ENCODE measurements at places on chromosomes 5 and 9. TPM values are rescaled to one million over a fixed set of nuclear protein-coding genes. Genes with fewer than 3 reads are reported as not detected.
A peak's percentile ranks its signal among the peaks of the same experiment; 100 is the strongest.

DNA sequence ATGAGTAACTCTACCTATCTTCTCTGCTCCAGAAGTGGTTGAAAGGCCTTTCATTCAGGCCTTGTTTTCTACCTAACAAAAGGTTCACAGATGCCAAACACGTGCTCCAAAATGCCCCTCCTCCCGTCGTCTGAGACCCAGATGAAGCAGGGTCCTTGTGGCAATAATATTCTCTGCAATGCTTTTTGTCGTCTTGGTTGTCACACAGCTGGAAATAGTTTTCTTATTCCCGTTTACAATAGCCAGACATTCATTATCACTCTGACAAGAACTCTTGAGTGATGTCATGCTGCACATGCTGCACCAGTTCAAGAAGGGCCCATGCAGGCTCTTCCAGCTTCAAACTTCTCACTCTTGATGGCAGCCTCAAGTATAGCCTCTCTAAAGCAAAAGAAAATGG, 7.8 kb downstream of the LPAR1 start:
- H3K27ac ChIP-seq: no peak overlapping the region
- no peaks in the 10 kb centered on the region for H3K27me3 ChIP-seq
- DNase-seq: no peak
- H3K36me3 ChIP-seq: no peaks in the 10 kb centered on the region
- no peak overlapping the region for H3K4me3 ChIP-seq

DNA sequence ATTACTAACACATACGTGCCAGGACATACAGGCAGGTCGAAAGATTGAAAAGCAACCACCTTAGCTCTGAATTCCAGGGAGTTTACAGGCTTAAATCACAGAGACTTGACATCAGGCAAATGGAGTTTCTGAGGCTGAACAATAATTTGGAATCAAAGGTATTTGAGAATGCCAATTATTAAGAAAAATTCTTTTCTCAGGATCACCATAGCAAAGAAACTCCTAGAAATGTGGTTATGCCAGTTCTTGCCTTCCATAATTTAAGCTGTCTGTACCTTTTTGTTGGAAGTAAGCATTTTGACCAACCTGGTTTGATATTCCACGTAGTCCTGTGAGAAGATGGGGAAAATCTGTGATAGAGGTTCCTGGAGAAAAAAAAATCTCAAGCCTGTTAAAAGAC, 312.4 kb upstream of the SMARCA2 start:
- H3K27ac ChIP-seq: no peak overlapping the region
- H3K4me3 ChIP-seq: no peak overlapping the region
- no peaks in the 10 kb centered on the region for H3K36me3 ChIP-seq
- H3K4me1 ChIP-seq: no peaks in the 10 kb centered on the region

DNA sequence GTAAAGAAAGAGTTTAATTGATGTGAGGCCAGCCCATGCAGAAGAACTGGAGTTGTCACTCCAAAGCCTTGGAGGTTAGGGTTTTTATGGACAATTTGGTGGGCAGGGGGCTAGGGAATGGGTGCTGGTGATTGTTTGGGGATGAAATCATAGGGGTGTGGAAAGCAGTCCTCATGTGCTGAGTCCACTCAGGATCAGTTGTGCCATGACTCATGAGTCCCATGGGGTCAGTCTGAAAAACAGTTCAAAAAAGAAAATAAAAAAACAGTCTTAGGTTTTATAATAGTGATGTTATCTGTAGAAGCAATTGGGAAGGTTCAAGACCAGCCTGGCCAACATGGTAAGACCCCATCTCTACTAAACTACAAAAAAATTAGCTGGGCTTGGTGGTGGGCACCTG, 162.3 kb downstream of the KDM4C start:
- peaks cover 3% of the 10 kb centered on the region for H3K4me1 ChIP-seq
- H3K27ac ChIP-seq: no peak overlapping the region
- no peak for DNase-seq
- H3K4me3 ChIP-seq: no peak overlapping the region
- peaks cover 12% of the 10 kb centered on the region for H3K36me3 ChIP-seq

DNA sequence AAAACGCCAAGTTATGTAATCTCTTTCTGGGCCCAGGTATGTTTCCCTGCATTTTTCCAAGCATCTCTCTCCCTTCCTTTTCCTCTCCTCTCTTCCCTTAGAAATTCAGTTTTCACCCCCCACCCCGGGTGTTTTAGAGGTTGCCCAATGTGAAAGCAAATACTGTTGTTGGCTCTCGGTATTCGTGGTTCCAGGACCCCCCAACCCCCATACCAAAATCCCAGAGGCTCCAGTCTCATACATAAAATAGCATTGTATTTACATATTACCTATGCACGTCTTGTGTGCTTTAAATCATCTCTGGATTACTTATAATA, 48.8 kb downstream of the ACER2 start:
- H3K27ac ChIP-seq: no peak overlapping the region
- no peak overlapping the region for H3K4me3 ChIP-seq
- H3K4me1 ChIP-seq: no peaks in the 10 kb centered on the region
- no peak for DNase-seq
- H3K27me3 ChIP-seq: no peaks in the 10 kb centered on the region

DNA sequence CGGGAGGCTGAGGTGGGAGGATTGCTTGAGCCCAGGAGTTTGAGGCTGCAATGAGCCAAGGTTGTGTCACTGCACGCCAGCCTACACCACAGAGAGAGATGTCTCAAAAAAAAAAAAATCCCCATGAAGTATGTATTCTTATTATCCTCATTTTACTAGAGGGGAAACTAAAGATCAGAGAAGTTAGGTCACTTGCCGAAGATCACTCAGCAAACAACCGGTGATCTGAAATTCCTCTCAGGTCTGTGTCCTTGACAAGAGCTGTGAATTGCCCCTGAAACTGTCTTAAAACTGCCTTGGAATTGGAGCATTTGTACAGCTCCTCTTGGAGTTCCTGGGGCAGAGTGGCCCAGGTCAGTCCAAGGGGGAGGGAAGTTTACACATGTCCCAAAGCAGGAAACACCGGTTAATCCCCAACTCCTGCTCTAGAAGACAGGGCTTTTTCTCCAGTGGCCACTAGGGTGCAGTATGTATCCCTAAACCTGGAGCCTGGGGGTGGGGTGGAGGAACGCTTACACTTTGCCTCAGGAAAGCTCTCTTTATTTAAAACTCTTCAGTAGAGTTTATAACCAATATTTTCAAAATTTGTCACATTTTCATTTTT, 27.6 kb downstream of the AQP7 start:
- no peaks in the 10 kb centered on the region for H3K4me1 ChIP-seq
- no peak overlapping the region for H3K4me3 ChIP-seq
- H3K27ac ChIP-seq: no peak overlapping the region
- H3K27me3 ChIP-seq: no peaks in the 10 kb centered on the region

GRCh38 chr5:37184748-37185364, 64.3 kb downstream of the CPLANE1 start:
- no peak for DNase-seq
- peaks cover 14% of the 10 kb centered on the region for H3K36me3 ChIP-seq
- no peaks in the 10 kb centered on the region for H3K4me1 ChIP-seq
- H3K27me3 ChIP-seq: no peaks in the 10 kb centered on the region

GRCh38 chr5:108942701-108943100, 195.0 kb downstream of the FER start:
- H3K27ac ChIP-seq: no peak overlapping the region
- no peak overlapping the region for H3K4me3 ChIP-seq
- no peaks in the 10 kb centered on the region for H3K4me1 ChIP-seq
- DNase-seq: no peak
- no peaks in the 10 kb centered on the region for H3K36me3 ChIP-seq
- no peaks in the 10 kb centered on the region for H3K27me3 ChIP-seq

DNA sequence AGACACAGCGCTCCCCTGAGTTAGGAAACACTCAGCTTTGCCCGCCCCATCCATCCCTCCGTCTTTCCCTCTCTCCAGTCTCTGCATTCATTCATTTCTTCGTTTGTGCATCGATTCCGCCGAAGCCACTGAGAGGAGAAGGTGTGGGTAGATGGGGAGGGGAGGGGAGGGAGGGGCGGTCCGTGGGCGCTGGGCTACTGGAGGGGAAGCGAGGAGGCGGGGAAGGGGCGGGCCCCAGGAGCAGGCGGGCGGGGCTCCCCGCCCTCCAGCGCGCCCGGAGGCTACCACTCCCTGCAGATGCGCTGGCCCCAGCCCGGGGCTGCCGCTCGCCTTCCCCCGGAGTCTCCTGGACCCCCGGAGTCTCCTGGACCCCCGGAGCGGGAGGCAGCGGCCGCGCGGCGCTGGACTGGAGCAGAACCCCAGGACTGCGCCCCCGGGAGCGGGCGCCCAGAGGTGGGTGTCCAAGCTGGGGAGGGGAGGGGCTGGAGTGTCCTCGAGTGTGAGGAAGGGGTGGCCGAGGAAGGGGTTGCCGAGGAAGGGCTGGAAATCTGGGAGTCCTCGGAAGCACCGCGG, 159.5 kb downstream of the C9orf152 start:
- no peaks in the 10 kb centered on the region for H3K27me3 ChIP-seq
- H3K27ac ChIP-seq: no peak overlapping the region
- H3K4me3 ChIP-seq: peak overlapping the region; percentile 81
- H3K36me3 ChIP-seq: no peaks in the 10 kb centered on the region

- no peaks in the 10 kb centered on the region for H3K36me3 ChIP-seq
- H3K4me1 ChIP-seq: no peaks in the 10 kb centered on the region
- no peak for DNase-seq
- no peaks in the 10 kb centered on the region for H3K27me3 ChIP-seq
These were observed 1.8 kb downstream of the GRM6 start for GRCh38 chr5:178993236-178993765.

DNA sequence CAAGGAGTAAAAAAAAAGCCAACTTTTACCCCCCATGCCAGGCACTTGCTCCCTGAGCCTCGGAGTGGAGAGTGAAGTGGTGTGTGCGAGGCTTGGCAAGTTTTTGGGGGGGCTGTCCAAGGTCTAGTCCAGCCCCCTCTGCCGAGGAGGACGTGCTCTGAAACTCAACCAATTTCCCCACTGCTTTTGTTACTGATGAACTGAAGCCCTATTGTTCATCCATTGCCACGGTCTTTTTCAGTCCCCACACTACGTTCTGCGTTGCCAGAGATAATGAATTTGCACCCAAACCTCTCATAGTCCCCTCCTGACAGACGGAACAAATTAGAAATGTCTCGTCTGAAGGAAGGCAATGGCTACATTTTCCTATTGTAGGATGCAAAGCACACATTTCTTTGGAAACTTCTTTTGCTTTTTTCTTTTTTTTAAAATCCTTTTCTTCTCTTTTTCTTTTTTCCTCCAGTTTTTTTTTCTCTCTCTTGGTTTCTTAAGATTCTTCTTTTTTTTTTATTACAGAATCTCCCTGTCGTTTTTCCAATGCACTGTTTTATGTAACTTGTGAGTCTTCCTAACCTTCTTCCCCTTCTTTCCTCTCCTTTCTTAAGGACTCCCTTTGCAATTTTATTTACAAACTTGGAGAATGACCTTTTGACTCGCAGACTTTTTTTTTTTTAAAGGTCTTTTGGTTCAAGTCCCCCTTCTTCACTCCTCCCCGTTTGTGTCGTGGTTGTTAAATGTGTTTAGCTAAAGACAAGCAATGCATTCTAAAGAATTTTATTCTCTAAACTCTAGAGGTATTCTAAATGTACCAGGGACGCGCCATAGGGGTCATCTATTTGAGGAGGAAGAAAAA, 209.5 kb downstream of the MEF2C start:
- H3K4me1 ChIP-seq: peaks cover 4% of the 10 kb centered on the region
- no peak overlapping the region for H3K4me3 ChIP-seq
- no peak overlapping the region for H3K27ac ChIP-seq

Gene NTNG2
- total RNA-seq: 4.8 TPM

GRCh38 chr9:880725-881124, 39.2 kb downstream of the DMRT1 start:
- no peak overlapping the region for H3K27ac ChIP-seq
- DNase-seq: no peak
- H3K4me1 ChIP-seq: peaks cover 5% of the 10 kb centered on the region
- H3K27me3 ChIP-seq: peaks cover 6% of the 10 kb centered on the region
- H3K36me3 ChIP-seq: no peaks in the 10 kb centered on the region

DNA sequence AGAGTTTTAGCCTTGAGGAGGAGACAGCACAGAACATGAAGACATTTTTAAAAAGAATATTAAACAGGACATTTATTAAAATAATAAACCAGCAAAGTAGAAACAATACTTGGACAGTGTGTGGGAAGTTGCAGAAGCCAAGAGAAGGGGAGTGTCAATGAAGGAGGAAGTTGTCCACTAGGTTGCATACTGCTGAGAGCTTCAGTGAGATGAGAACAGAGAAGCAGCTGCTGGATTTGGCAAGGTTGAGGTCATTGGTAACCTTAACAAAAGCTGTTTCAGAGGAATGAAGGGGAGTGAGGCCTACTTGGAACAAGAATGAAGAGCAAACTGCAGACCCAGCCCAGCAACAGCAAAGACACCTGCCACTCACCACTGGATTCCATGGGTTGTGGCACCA, 11.4 kb downstream of the BHMT start:
- H3K27me3 ChIP-seq: no peaks in the 10 kb centered on the region
- no peaks in the 10 kb centered on the region for H3K36me3 ChIP-seq
- no peak for DNase-seq
- H3K4me1 ChIP-seq: no peaks in the 10 kb centered on the region
- no peak overlapping the region for H3K27ac ChIP-seq
- H3K4me3 ChIP-seq: no peak overlapping the region

GRCh38 chr5:72244862-72245371, 75.1 kb downstream of the MRPS27 start:
- no peak for DNase-seq
- no peak overlapping the region for H3K4me3 ChIP-seq
- H3K4me1 ChIP-seq: no peaks in the 10 kb centered on the region
- H3K27me3 ChIP-seq: no peaks in the 10 kb centered on the region
- no peak overlapping the region for H3K27ac ChIP-seq

DNA sequence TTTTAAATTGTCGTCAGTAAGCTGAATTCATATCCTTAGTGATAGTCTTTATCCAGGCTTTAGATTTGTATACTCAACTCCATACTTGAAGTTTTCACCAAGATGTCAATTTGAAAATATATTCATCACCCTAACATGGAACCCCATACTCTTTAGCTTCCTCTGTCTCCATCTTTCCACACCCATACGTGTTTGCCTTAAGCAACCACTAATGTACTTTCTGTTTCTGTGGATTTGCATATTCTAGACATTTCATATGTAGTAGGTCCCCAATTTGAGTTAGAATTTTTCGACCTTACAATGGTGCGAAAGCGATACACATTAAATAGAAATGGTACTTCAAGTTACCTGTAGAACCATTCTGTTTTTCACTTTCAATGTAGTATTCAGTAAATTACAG, 65.2 kb downstream of the NSD1 start:
- H3K4me1 ChIP-seq: no peaks in the 10 kb centered on the region
- H3K4me3 ChIP-seq: no peak overlapping the region
- DNase-seq: no peak
- no peaks in the 10 kb centered on the region for H3K27me3 ChIP-seq

DNA sequence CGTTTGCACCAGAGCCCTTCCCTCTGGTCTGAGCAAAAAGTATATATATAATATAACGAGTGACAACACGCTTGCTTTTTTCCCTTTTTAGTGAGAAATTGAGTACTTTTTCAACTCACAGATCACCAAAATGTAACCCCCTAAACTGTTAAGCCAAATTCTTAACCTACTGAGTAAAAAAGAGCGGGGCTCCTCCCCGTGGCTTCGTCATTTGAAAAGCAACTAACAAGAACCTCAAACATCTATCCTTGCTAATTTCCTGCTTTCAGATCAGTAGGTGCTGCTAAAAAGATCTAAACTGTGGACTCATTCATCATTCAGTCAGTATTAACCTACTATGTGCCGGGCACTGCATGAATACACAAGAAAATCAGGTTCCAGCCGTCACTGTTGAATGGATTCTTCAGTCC, 1.0 kb upstream of the PTBP3 start:
- peak; percentile 61 for DNase-seq
- H3K27ac ChIP-seq: peak overlapping the region; percentile 91
- no peaks in the 10 kb centered on the region for H3K36me3 ChIP-seq
- H3K4me1 ChIP-seq: peaks cover 9% of the 10 kb centered on the region
- H3K27me3 ChIP-seq: no peaks in the 10 kb centered on the region
- peak overlapping the region; percentile 82 for H3K4me3 ChIP-seq

- no peak overlapping the region for H3K4me3 ChIP-seq
- DNase-seq: no peak
- H3K36me3 ChIP-seq: no peaks in the 10 kb centered on the region
- no peak overlapping the region for H3K27ac ChIP-seq
These were observed 48.9 kb upstream of the RNF130 start for GRCh38 chr5:180120237-180121101.

All from T-cell (primary cell).